ENCODE measurements at places on chromosomes 11 and 22.
A peak's percentile ranks its signal among the peaks of the same experiment; 100 is the strongest.

- no peak for DNase-seq
Observed at GRCh38 chr11:26297189-26297975, 34.5 kb upstream of the ANO3 start.

GRCh38 chr11:65180877-65181568 is 705 bp upstream of the CAPN1 start:
- DNase-seq, result peak; percentile 25

DNA sequence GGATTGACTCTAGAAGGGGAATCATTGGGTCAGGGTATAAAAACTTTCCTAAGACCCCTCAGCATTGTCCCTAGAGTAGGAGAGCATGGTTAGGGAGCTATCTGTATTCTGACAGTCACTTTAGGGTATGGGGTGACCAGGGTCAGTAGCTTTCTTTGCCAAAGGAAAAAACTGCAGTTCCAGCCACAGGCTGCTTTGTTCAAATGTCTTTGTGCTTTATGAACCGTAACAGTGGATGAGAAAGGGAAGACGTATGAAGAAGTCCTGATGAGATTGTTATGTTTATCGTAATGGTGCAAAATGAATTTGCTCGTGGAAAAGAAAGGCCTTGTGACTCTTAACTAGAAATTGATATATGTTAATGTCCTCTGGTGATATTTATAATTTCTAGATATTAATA is 30.0 kb downstream of the CYB5R2 start:
- no peak for DNase-seq

DNA sequence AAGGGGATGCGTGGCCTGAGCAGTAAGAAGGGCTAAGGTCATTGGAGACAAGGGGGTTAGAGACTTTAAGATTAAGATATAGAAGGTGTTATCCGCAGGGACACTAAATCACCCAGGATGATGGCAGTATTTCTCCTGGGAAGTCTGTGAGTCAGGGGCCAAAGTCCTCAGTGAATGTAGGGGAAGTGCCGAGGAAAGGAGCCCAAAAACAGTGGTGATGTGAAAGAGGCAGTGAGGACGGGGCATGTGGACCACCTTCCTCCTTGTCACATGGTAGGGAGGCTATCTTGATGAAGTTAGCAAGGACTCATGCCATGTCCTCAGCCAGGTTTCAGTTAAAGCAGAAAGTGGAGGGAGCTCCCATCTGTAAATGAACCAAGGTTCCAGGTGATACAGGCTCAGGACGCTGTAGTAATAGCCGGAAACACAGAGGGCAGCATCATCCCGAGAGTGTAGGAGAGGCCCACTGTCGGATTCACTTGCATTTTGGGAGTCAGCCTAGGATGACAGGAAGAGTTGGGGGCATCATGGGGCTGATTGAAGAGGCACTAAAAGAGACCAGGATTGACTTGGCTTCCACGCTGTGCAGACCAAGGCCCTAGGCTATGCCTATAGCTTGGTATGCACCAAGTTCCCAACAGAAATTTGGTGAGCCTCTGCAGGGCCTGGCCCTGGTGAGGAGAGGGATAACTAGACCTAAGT is 33.5 kb downstream of the WEE1 start:
- no peak for DNase-seq

DNA sequence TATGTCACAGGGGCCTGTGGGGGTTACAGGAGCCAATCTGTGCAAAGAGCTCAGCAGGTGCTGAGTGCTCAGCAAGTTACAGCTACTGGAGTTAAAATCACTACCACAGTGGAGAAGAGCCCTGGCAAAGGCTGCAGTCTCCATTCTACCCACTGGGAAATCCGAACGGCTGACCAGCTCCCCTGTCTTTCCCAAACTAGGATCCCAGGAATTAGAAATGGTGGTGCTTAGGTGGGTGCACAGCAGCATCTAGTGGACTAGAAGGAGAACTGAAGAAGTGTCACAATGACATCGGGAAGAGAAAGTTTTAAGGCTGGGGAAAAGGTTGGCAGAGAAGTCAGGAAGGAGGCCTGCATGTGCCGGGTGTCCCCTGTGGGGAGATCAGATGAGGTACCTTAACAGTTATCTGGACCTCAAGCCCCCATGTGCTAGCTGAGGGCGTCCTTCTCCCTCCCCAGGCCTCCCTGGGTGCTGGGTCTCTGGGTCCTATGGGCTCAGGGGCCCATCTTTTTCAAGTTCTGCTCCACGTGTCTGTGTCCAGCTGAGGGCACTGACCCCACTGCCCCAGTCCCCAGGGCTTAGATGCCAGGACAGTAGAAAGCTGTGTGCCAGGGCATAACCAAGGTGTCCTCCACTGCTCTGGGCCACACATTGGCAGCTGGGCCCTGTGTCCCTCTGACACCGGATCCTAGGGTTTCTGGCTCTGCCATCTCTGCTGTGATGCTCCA is 1.9 kb downstream of the PIWIL3 start:
- DNase-seq, result no peak

DNA sequence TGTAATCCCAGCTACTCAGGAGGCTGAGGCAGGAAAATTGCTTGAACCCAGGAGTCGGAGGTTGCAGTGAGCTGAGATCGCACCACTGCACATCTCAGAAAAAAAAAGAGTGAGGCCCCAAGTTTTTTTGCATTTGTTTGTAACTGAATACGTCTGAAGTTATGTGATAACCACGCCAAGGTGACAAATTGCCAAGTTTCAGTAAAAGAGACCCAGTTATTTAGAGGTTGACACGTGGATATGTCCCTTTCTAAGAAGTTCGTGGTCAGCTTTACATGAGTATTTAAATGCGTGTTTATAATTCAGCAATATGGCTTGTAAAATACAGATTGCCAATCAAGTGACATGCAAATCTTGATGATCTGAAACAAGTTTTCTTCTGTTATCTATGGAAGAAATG is 8.0 kb downstream of the PPARA start:
- no peak for DNase-seq

GRCh38 chr11:118819334-118820024 is 28.5 kb upstream of the DDX6 start:
- DNase-seq, result no peak

- DNase-seq, result no peak
Observed at GRCh38 chr11:99068832-99069231, 48.1 kb downstream of the CNTN5 start.
